Stimulated activated CD4-positive, alpha-beta T cell treated with anti-CD3 and anti-CD28 coated beads, Interleukin-1b, Interleukin-23, amount 100 ng/mL, for 1 hour (primary cell): ENCODE measurements at places on chromosomes 4 and X.

DNA sequence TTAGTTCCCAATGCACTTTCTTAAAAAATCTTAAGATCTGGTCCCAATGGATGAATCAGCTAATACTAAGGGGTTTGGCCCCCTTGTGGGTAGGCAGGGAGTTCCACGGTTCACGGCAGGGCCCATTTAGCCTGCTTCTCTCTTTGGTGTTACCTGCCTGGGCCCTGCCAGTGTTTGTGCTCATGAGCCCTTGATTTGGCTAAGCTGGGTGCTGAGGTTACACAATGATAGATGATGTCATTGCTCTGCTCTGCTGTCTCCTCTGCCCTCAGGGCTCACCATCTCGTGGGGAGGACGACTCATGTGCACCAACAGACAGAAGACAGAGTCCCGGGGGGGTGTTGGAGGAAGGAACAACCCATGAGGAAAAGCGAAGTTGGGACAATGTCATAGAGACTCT lies 24.4 kb downstream of the RTL5 start:
- no peak for DNase-seq

DNA sequence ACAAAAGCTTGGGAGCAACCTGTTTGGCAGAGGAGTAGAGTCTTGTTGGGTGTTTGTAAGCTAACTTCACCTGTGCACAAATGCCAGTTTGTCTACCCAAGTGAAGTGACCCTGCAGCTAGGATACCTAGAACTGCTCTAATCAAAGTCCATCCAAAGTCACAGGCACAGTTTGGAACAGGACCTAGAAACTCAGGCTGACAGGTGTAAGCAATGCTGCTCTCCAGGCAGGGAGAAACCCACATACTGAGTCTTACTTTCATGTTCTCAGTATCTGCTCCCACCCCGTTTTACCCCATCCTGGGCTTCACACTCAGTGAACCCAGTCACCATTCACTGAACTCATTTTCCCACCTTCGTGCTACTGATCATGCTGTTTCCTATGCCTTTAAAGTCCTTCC lies 40.3 kb downstream of the MAML3 start:
- DNase-seq: no peak

DNA sequence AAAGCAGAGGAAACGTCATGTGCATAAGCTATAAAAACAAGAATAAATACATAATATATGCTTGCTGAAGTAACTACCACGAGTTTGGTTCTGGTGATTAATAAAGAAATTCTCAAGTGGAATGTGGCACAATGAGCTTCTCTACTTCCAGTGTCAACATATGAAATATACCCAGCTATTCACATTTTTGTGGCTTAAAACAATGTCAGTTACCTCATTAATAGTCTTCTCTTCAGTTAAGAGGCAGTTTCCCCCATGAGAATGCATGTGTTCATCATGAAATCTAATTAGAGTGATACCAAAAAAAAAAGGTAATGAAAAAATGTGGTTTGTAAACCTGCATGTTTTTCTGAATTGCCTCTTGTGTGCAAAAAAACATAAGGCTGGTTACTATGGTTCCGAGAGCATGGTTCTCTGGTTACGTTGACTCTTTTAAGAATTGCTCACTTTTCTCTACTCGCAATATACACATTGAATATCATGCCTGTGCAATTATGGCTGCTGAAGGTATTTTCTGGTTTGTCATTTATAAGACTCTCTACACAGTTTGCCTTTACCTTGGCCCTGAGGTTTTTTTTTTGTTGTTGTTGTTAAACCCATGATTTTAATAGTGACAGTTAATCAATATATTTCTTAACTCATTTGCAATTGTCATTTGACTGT lies 108.2 kb downstream of the PCDH7 start:
- no peak for DNase-seq

- no peak for DNase-seq
These were observed 472.7 kb downstream of the IDS start for GRCh38 chrX:149032449-149032848.

GRCh38 chr4:120403296-120403695 lies 336.6 kb upstream of the MAD2L1 start:
- no peak for DNase-seq

DNA sequence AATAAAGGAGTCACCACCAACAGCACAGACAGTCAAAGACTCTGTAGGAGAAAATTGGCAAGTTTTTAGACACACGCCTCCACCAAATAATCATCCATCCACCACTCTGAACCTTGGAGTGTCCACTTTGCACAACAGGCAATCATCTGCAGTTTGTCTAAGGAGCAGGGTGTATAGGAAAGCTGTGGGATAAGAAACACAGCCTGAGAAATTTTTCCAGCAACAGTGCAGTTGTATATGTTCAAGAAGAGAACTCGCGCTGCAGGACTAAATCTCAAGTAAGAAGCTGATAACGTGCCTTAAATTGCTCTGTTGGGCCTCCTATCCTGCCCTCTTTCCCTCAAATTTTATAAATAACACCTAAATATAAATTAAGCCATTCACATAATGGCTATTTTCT lies 136.7 kb upstream of the PPARGC1A start:
- no peak for DNase-seq

GRCh38 chr4:82865592-82865991 lies 25.4 kb downstream of the SEC31A start:
- no peak for DNase-seq

- no peak for DNase-seq
These were observed 253.4 kb upstream of the CASK start for GRCh38 chrX:42176789-42177188.

DNA sequence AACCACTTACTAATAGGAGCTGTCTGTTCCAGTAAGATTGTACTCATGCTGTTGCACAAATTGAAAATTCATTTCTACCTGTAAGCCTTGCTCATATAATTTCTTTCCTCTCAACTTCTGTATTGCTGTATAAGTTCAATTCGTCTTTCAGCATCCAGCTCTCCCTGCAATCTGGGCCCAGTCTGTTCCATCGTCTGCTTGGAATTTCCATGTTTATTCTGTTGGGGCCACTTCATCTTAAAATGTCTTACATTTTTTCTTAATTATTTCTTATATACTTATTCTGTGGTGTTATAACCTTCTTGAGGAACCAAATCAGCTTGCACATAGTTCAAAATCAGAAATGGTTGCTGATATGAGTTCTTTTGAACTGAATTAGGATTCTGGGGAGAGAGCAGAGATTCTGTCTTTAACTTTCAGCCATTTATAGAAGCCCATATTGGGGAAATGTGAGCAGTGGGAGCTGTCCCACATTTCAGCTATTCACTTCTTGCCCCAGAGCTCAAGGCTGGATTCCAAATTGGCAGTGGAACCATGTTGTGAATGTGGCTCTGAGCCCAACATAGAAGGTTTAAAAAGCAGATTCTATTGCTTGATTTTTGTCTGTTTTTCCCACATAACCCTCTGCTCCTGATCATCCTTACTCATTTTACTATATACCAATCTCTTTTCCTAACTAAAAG lies 291.9 kb downstream of the BMPR1B start:
- no peak for DNase-seq

DNA sequence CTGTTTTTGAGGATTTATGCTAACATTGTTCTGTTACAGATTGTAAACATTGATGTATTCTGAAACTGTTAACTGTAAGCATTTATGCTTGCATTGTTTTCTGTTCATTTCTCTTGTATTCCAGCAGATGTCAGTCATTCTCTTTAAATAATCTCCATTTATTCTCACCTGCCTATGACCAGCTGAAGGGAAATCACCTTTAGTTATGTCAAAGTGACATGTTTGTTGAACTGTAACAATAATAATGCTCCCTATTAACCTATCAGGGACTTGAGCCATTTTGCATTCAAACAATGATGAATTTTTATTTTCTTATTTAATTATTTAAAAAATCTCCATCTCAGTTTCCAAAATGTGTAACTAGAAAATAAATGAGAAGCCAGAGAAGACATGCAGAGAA lies 58.0 kb downstream of the SPCS3 start:
- DNase-seq: no peak

GRCh38 chrX:20530406-20530921 lies 263.8 kb upstream of the RPS6KA3 start:
- peak; percentile 24 for DNase-seq

DNA sequence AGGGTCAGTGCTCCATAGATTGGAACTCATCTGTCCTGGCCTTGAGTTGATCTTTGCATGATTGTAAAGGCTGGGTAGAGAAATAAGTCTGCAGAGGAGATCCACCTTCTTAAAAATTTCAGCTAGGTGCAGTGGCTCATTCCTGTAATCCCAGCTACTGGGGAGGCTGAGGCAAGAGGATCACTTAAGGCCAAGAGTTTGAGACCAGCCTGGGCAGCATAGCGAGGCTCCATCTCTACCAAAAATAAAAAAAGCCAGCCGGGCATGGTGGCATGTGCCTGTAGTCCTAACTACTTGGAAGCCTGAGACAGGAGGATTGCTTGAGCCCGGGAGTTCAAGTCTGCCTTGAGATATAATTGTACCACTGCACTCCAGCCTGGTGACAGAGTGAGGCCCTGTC lies 476 bp upstream of the CXCR3 start:
- DNase-seq: no peak

DNA sequence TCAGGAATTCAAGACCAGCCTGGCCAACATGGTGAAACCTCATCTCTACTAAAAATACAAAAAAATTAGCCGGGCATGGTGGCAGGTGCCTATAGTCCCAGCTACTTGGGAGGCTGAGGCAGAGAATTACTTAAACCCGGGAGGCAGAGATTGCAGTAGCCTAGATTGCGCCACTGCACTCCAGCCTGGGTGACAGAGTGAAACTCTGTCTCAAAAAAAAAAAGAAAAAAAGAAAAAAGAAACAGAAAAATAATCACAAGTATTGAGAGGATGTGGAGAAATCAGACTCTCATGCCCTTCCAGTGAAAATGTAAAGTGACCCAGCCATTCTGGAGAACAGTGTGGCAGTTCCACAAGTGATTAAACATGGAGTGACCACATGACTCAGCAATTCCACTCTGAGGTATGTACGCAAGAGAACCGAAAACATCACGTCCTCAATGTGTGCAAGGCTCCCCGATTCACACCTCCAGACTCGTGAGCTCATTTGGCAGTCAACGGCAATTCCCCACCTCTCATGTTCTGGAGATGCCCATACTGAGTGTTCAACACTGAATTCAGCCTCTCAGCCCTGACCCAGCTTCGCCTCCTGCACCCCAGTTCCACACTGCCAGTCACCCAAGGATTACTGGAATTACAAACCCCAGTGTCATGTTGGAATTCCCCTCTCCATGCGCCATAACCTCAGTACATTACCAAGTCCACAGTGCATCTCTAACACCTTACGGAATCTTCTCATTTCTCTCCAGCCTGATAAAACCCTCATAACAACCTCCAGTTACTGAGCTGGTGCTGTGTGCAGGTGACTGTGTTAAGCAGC lies 21.1 kb downstream of the ACOX3 start:
- DNase-seq: no peak

- DNase-seq: no peak
These were observed 770.3 kb downstream of the NLGN4X start for GRCh38 chrX:5458300-5458842.

DNA sequence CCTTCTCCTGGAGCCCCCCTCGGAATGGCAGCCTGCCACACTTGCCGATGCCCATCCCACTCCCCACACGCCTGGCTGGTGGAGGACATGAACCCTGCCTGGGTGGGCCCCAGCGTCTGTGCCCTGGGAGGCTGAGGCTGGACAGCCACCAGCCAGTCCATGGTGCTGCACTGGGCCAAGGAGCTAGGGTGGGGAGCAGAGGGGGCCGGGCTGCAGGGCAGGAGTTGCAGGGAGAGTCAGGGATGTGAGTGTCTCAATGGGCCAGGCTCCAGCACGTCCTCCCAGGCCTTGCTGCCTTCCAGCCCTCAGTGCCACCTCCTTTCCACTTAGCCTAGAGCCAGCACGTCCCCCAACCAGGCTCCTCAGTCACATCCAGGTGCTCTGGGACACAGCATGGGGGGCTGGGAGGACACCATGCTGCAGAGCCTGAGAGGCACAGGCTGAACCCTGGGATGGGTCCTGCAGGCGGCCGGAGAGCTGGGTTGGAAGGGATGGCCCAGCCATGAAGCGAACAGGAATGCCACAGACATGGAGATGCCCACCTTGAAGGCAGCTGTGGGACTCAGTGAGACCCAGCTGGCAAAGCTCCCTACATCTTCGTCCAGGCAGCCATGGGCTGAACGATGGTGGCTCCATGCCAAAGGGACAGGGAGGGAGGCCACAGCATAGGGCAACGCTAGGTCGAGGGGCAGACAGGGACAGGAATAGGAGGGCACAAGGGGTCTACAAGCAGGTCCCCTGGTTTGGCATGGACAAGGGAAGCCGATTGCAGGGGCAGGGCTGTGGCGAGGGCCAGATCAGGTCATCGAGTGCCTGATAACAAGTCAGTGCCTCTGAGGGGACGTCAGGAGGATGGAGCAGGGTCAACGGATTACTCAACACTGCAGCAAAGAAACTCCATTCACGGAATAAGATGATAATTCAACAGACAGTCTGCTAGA lies 30.1 kb upstream of the MXD4 start:
- no peak for DNase-seq

DNA sequence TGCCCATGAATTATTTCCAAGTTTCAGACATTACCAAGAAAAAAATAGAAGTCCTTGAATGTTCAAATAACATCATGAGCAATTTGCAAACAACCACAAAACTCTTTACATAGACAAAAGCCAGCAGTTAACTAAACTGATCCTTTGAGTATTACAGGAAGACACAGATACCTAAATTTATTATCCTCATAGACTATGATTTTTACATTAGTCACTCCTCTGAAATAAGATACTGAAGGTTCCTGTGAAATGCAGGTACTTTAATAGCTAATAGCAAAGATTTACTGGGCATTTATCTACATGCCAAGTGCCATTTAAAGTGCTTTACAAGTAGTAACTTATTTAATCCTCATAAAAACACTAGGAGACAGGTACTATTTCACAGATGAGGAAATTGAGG lies 37.7 kb downstream of the GPR82 start:
- no peak for DNase-seq

DNA sequence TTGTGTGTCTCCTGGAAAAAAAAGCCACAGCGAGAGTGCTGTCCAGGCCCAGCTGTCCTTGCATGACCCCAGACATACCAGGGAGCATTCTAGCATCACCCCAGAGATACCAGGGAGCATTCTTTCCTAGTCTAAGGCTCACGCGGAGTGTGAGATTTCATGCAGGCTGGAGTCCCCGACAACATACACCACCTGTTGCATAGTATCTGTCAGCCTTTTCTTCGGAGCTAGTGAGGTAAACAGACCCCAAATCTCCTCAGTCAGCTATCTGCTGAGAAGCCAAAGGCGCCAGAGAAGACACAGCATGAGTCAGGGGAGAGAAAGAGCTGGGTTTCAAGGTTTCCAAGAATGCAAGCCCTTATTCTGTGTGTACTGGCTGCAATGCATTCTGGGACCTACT lies 23.1 kb upstream of the ZXDA start:
- no peak for DNase-seq
